Activated naive CD4-positive, alpha-beta T cell treated with anti-CD3 and anti-CD28 coated beads for 36 hours (primary cell): ENCODE measurements at places on chromosomes 2 and 18.

- no peak for DNase-seq
Measured at GRCh38 chr18:33440060-33441043, at the start of gene CCDC178. Gene CCDC178, minus strand, starts transcription at chr18:33440721. Its CDS starts 28,633 bp downstream, at chr18:33412088.

- DNase-seq, result no peak
Measured at GRCh38 chr2:159093497-159093896, 125.1 kb downstream of the TANC1 start.

- DNase-seq, result no peak
Measured at GRCh38 chr18:66599190-66599589, 4.7 kb downstream of the CDH19 start.

GRCh38 chr2:195138435-195138834, 518.6 kb upstream of the SLC39A10 start:
- DNase-seq, result no peak

- no peak for DNase-seq
Measured at GRCh38 chr18:61572871-61573270, 239.6 kb downstream of the CDH20 start.

DNA sequence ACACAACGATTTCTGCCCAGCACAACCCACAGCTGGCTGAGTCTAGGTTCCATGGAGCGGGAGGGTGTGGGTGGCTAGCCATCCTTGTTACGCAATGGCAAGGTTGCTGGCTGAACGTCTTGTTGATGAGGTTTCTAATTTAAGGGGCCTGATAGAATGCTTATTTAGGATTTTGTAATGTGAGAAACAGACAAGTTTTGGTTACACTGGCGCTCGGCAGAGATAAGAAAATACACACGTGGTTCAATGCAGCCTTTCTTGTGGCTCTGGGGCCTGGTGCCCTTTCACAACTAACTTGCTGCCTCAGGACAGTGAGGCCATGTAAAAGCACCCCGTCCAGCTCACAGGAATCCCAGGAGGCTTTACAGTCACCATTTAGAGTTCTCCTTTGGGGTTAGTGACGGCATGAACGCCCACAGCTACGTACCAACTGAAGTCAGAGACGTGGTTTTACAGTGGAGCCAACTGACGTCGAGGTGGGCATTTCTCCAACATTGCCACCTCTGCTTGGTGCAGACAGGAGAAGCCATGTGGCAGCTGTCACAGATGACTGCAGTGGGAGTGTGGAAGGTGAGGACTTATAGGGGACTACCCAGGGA, 29.7 kb upstream of the PIEZO2 start:
- no peak for DNase-seq

DNA sequence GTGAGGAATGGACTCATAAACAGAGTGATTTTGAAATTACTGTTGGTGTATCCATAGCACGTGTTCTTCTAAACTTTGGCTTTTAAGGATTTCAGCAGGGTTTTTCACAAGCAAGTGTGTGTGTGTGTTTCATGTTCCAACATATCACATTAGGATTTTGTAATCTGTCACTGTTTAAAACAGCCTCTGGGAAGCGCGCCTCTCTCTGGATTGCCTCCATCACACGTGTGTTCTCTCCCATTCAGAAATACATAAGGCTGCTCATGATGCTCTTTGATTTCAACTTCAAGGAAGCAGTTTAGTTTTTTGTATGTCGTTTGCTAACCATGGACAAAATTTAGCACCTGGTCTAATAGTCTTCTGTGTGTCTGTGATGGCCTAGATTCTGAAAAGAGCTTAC, 370.4 kb downstream of the MTX2 start:
- no peak for DNase-seq

GRCh38 chr2:162092658-162093556, 18.9 kb upstream of the DPP4 start:
- DNase-seq, result no peak
